ENCODE measurements at places on chromosomes 7 and 10.

GRCh38 chr7:69814421-69814962, 216.2 kb downstream of the AUTS2 start:
- DNase-seq, result no peak

DNA sequence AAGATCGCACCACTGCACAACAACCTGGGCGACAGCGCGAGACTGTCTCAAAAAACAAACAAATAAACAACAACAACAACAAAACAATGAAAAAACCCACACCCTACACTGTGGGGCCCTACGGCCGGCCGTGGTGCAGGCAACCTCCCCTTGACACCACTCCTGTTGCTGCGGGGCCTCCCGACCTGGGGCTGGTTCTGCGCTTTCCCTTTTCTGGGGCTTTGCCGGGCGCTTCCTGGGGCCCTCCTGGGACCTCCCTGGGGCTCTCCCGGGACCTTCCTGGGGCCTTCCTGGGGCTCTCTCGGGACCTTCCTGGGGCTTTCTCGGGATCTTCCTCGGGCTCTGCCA, 46.6 kb downstream of the INSIG1 start:
- no peak for DNase-seq

- DNase-seq, result no peak
Observed at GRCh38 chr7:13628239-13629001, 361.0 kb downstream of the ETV1 start.

DNA sequence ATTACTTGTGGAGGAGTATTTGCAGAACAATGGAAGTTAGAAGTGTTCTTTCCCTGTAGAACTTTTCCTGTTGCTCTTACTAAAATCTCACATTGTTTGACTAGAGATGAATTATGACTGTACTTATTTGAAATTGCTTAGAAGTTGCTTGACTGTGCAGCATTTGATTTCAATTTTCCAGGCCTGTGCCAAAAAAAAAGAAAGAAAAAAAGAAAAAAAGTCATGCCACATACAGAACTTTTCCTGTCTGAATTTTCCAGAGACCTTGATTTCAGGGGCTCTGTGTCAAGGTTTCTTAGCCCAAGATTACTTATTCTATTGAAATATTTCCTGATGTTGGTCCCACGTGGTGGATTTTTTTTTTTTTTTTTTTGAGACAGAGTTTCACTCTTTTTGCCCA, 3.5 kb upstream of the FAM171A1 start:
- no peak for DNase-seq

GRCh38 chr7:46774515-46774914, 807.4 kb downstream of the TNS3 start:
- no peak for DNase-seq

DNA sequence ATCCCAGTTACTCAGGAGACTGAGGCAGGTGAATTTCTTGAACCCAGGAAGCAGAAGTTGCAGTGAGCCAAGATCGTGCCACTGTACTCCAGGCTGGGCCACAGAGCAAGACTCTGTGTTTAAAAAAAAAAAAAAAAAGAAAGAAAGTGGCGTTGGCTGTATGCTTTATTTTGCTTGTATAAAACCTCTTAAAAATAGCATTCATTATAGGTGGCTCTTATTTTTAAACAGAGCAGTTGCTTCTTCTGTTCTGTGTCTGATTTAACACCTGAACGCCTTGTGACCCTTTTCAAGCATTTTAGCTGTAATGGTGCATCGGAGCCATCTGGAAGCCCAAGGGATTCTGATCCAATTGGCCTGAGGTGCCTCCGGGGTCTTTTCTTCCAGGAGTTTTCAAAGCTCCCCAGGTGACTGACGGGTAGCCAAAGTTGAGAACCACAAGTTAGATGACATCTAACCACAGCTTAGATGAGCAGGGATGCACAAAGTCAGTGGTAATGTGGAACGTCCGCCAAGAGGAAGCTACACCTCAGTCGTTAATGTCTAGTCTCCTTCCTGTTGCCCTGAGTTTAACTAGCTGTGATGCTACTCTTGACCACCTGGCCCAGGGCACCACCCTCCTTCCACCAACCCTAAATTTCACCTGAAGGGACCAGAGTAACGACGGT, 274.6 kb upstream of the KLF6 start:
- DNase-seq, result no peak

GRCh38 chr10:88555190-88555908, 27.8 kb downstream of the RNLS start:
- DNase-seq, result no peak

DNA sequence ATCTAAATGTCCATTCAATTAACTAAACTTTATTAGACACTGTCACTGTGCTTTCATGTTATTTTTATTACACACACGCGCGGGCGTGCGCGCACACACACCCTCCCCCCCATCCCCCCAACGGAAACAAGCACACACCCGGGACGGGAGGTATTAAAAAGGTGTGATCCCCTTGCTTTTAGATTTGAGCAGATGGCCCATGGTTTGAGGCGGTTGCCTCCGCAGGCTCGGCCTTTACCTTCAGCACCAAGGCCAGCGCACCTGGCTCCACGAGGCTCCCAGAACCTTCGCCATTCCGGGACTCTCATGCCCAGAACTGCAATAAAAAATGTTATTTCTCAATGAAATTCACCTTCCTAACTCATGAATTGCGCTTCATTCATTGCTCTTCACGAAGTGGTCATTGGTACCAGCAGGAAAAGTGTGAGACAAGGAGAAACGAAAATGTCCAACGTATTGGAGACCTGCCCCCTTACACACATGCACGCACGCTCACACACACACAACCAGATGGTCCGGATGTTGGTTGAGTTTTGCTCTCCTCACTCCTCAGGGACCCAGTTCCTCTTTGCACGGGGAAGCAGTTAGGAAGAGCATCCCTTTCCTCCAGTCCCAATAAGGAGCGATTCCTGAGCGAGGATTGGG, 20.8 kb upstream of the PTF1A start:
- peak; percentile 33 for DNase-seq

DNA sequence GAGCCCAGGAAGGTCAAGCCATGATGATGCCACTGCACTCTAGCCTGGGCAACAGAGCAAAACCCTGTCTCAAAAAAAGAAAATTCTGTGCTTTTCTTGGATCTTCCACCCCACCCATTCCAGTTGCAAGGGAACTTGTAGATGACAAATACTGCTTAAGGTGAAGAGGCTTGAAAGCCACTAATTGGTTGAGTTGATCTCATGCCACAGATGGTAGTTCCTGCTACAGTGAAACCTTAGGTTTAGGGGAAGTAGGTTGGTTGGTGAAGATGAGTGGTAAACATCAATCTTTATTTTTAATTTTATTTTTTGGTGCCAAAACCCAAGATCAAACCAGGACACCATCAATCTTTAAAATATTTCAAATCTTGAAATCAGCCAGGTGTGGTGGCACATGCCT, 2.9 kb upstream of the GDI2 start:
- no peak for DNase-seq

- no peak for DNase-seq
Observed at GRCh38 chr10:71059054-71059818, 153.1 kb upstream of the UNC5B start.

- no peak for DNase-seq
Observed at GRCh38 chr10:77011874-77012811, 625.5 kb downstream of the KCNMA1 start.

GRCh38 chr7:93949423-93949822, 27.9 kb downstream of the GNG11 start:
- peak; percentile 86 for DNase-seq

DNA sequence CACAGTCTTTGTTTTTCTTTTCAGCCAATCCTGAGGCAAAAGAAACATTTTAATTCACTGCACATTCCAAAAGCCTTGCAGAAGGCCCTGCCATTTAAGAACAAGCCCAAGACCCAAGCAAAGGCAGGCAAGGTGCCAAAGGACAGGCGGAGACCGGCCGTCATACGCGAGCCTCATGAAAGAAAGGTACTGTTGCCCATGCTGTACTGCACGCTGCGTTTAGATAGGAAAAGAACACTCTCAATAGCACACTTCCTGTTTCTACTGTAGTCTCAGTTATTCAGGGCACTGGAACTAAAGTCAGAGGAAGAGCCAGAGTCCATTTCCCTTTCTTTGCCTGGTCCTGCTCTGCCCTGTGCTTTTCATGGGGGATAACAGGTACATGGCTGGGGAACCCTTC, 47.6 kb downstream of the BMS1 start:
- no peak for DNase-seq

GRCh38 chr7:86955895-86956503, 103.5 kb downstream of the ELAPOR2 start:
- no peak for DNase-seq

GRCh38 chr7:98303906-98304305, 22.4 kb downstream of the BRI3 start:
- DNase-seq, result no peak

DNA sequence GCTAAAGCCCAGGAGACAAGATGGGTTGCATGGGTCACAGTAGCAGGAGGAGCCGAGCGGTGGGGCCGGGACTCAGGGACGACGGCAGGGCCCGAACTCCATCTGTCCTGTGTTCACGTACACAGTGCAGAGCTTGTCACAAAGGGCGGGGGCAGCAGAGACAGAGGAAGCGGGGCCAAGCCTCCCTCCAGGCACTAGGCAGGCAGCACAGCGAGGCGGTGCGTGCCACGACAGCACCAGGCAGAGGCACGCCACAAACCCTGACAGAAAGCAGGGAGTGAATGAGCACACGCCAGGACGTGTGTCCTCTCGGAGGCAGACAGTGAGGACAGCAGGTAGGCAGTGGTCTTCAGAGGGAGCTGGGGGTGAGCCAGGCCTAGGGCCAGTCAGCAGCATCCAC, 177.8 kb downstream of the MAD1L1 start:
- DNase-seq, result no peak

GRCh38 chr7:28328822-28329660, 83.3 kb upstream of the CREB5 start:
- no peak for DNase-seq

GRCh38 chr10:107585630-107586029, 421.1 kb upstream of the SORCS1 start:
- no peak for DNase-seq

- DNase-seq, result no peak
Observed at GRCh38 chr10:73979809-73980433, 18.0 kb upstream of the VCL start.

DNA sequence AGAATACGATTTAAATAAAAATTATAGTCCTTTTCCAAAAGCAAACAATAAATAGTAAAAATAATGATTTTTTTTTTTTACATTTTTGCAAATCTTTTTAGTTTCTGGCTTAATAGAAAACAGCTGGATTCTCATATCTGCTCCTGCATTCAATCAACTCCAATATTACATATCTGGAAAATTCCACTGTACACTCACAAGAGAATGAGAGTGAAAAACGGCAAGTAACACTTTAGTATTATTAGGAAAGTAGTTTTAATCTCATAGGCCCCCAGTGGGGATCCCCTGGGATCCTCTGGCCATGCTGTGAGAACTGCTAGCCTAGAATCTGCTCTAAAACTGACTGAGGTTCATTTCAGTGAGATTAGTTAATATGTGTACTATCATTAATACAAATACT, 128.6 kb upstream of the LRRN3 start:
- DNase-seq, result no peak

GRCh38 chr10:63286340-63286739, 153.2 kb downstream of the NRBF2 start:
- no peak for DNase-seq

DNA sequence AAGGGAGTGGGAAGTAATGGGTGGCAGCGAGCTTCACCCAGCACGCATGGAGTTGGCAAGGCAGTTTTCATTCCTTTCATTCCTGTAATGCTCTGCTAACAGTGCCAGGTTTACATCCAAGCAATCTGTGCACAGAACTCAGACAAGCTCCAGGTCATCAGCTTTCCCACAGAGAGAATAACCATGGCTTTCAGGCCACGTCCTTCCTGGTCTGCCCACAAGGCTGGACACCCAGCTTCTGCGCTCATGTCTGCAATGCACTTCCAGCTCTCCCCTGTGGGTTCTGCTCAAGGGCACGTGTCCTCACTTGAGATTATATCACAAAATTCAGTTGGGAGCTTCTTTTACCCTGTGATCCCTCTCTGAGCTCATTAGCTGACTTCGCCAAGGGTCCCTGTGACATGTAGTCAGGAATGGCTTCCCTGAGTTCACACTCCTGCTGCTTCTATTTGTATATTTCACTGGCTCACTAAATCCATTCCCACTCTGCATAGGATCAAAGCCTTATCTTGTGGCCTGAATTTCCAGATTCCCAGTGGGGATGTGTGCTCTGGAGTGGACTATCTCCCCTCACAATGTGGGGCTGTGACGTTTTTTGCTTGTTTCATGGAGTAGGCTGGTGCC, 18.6 kb downstream of the AKR1C2 start:
- no peak for DNase-seq

GRCh38 chr7:84204655-84205054, 10.1 kb upstream of the SEMA3A start:
- DNase-seq, result no peak

- DNase-seq, result no peak
Observed at GRCh38 chr10:133225707-133226191, 4.3 kb upstream of the UTF1 start.

- DNase-seq, result no peak
Observed at GRCh38 chr10:128067691-128068397, 58.4 kb downstream of the MKI67 start.

DNA sequence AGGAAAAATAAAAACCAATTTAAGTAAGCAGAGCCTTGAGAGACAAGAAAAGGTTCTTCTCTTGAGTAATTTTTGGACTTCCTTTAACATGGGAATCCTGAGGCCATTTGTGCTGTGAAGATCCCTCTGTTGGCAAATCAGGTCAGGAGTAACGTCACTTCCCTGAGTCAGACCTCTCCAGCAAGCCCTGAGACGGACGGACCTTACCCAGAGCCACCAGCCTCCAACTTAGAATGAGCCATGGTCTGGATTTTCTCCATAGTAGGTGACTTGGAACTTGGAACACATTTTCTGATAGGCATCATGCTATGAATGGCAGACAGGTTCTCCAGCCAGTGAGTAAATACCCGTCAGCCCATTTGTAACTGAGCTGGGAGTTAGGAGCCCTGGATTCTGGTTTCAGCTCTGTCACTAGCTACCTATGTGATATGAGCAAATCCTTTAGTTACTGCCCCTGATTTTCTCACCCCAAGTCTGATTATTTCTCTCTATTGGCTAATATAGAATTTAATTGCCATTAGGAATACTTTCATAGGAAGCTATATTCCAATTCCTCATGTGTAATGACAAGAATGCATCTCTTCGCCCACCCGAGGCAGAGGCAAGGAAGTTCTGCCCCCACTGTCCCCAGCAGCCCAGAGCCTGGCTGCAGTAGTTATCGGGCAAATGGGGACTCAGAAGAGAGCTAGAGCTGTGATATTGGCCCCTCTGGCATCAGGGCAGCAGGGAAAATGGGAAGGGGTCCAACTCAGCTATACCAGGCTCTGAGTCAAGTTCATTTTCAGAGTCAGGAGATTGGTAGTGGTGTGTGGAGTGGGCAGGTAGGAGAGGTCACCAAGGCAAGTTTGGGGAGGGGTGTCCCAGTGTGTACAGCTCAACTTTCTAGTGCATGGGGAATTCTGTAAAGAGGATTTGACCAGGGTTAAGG, 153.7 kb upstream of the AGK start:
- DNase-seq, result no peak

DNA sequence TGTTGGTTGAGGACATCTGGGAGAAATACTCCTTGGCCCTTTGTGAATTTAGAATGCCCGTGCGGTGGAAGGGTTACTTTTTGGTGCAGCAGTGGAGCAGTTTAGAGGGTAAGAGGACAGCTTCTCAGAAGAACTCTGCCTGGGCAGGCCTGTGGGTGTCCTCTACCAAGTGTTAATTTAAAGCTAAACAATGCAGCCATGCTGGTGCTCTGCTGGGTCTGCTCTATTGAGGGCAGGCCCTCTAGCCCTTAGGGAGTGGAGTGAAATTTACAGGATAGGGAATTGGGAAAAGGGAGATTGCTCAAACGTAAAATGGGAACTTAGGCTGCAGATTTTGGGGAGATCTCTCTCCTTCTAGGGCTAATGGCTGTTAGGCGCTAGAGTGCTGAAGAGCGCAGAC, 22.1 kb downstream of the BLNK start:
- no peak for DNase-seq

All from kidney capillary endothelial cell (primary cell).